Activated CD4-positive, alpha-beta T cell treated with anti-CD3 and anti-CD28 coated beads, Interleukin-10, Interleukin-2, amounts not matched to agents 100 ng/mL and 50 ng/mL, durations not matched to agents 16 hours and 8 hours (primary cell): ENCODE measurements at places on chromosomes 7 and 10.

- no peak for DNase-seq
Observed at GRCh38 chr10:33732161-33732680, 397.8 kb upstream of the NRP1 start.

- no peak for DNase-seq
Observed at GRCh38 chr10:29957907-29958331, 101.5 kb downstream of the JCAD start.

DNA sequence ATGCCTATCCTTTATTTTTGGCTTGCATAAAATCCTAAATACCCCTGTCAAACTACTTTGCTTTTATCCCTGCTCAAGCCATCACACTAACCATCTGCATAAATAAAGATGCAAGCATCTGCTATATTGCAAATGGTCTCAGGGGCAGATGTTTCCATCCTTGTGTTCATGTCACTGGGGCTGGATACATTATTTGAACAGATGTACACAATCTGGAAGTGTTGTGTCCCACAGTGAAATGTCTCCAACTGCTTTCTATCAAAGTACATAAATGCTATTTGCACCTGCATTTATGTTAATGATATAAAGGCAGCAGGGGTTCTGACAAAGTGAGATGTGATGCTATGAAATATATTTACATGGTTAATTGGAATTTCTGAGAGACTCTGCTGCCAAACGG, 163.1 kb downstream of the ZNF438 start:
- no peak for DNase-seq

GRCh38 chr10:29923416-29923965, 135.9 kb downstream of the JCAD start:
- DNase-seq: no peak

DNA sequence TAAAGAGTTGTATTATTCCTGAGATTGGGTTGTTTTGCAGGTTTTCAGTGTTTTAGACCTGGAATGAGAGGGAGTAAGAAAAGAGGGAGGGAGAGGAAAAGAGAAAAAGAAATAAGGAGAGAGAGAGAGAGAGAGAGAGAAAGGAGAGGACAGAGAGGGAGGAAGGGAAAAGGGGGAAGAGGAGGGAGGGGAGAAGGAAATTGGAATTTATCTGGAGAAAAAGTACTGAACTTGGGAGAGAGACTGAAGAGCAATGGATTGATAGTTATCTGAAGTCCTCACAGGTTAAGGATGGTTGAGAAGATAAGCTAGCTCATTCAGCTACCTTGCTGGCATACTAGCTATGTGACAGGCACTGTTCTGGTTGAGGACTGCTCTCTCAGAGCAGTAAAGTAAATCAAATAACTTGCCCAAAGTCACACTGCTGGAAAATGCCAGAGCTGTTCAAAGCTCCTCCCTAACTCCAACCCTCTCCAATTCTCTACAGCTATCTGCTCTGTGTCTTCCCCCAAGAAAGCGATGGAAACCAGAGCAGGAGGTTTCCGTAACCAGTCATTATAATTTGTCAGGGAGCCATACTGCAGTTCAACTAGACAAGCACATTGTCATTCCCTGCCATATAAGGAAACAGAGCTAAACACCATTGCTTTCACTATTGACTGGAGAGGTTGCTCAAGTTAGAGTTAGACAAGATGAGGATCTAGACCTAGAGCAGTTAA, 10.7 kb downstream of the CALD1 start:
- no peak for DNase-seq

DNA sequence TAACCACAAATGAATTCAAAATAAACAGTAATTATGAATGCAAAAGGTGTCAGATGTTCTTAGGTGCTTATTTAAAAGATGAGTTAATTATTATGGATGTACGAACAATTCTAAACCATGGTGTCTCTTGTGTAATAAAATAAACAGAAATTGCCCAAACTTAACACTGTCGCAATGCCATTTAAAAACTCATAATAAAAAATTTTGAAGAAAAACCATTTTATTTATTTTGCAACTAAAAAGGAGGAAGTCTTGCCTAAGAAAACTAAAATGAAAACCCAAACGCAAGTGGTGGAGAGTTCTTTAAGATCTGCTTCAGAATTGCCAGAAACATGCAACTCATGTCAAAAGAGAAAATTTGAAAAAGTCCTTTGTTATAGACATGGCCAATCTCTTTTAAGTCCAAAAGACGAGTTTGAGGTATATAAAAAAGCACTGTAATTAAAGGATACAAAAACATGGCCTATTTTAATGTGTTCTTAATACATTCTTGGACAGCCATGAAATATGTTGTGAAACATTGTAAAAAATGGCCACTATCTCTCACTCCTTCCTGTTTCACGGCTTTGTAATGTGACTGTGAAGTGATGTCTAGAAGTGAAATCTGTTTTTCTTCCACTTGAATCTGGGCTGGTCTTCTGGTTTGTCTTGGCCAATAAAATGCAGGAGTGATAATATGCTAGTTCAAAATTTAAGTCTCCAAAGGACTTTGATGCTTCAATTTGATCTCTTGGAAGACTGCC, 322.9 kb downstream of the PRPF18 start:
- DNase-seq: no peak

- DNase-seq: no peak
Observed at GRCh38 chr10:17479015-17479615, 24.7 kb upstream of the ST8SIA6 start.
